Amniotic stem cell (primary cell): ENCODE measurements at places on chromosomes 7 and 10.

GRCh38 chr7:36894190-36894589, 169.9 kb upstream of the AOAH start:
- DNase-seq = no peak

DNA sequence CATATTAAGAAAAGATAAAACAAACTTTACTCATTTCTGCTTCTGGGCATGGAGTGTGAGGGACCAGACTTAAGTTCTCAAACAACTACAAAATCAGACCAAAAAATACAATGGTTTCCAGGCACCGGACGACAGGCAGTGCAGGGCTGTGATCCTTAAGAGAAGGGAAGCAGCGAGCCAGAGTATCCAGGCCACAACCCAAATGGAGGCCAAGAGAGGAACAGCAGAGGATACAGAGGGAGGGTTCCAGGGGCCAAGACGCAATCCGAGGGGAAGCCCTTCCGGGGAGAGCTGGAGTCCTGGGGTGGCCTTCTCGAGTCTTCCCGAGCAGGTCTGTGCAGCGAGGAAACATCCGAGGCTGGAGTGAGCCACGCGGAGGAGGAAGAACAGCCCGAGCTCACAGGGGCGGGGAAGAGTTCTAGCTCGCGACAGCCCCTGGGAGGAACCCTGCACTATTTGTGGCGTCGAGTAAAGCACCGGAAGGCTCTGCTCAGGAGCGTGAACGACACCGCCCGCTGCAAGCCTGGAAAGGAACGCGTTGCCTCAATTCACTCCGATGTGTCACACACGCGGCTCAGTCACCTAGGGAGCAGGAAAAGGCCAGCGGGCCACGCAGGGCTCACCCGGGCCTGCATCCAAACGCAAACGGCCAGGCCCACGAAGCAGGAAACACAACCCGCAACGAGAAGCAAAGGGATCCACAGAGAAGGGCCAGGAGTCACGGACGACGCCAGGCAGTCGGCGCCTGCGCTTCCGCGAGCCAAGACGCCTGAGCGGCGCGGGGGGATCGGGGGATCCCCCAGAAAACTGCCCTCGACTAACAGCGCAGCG, 933 bp upstream of the RNF32 start:
- no peak for DNase-seq

DNA sequence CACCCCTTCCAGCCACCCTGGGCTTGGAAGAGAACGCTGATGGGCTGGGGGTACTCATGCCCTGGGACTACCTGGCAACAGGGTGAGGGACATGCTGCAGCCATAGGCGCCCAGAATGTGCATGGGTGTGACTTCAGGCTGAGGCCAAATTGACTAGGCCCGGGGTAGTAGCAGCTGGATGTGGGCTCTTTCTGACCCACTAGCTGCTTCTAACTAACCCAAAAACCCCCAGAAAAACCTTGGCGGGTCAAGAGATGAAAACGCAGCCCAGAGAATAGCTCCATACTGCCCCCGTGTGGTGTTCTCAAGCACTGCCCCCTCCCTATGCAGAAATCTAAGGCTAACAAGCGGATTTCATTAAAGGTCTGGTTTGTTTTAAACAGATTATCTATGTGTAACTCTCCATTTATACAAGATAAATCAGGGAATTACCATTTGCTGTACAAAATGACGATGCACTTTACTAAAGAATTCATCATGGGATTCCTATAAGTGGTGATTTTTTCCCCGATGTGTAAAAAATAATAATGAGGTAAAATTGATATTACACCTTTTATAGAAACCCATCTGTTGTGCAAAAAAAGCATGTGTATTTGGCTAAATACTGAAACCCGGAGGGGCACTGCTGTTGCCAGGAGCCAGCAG, 4.2 kb downstream of the SMARCD3 start:
- DNase-seq = no peak

- DNase-seq = no peak
Measured at GRCh38 chr10:30822693-30823465, 193.3 kb upstream of the LYZL2 start.

DNA sequence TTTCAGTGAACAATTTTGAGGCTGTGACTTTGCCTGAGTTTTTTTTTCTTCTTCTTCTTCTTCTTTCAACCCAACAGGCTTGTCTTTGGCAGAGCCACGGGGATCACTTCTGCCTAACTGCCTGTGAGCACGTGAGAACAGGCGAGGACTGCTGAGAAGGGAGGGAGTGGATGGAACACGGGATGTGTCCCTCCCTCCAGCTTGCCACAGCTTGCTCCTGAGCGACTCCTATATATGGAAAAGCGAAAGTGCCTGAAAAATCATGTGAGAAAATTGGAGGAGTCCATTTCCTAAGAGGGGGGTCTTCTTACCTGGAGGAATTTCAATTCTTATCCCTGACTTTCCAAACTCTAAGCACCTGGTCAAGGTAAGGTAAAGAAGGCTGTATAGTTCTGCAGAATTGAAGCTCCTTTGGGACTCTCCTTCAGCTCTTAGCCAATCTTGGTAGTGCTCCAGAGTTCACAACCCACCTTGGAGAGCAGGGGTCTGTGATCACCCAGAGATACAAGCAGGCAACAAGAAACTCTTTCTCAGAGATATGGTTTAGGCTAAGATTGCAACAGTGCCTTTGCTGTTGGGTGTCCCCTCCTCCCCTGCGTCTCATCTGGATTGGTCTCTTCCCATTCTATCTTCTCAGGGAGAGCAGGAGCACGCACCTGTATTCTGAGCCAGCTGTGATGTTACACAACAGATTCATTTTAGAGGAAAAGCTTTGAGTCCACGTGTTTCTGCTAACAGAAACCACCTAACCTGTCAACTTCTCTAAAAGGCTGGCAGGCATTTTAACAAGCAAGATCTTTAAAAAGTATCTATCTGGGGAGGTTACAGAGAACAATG, at the start of gene MAT1A:
Gene MAT1A, minus strand, starts transcription at position 208 of the 837 bp plus-strand sequence. CDS start 235 bp downstream, outside the sequence.
- no peak for DNase-seq

GRCh38 chr10:32887481-32887880, 70.5 kb downstream of the ITGB1 start:
- no peak for DNase-seq

GRCh38 chr10:111107846-111108245, 31.0 kb downstream of the ADRA2A start:
- DNase-seq = no peak

DNA sequence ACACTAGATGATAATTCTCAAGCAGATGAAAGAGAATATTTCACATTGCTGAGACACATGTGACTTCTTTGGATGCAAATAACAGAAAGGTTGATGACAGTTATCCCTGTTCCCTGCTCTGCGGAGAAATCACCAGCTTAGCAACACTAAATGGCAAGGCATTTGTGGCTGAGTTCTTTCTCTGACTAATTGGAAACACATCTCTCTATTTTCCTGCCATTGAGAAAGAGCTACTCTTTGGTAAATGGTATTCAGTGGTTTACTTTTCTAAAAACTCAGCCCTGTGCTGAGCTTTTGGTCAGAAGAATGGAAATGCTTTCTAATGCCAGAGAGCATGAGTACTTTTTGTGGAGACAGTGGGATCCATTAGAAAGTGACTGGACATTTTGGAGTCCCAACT, 771.4 kb downstream of the LRMDA start:
- peak; percentile 49 for DNase-seq

GRCh38 chr10:123942114-123942861, 50.7 kb upstream of the CPXM2 start:
- DNase-seq = no peak

- DNase-seq = no peak
Measured at GRCh38 chr10:112584276-112584675, 137.3 kb downstream of the VTI1A start.

GRCh38 chr7:23607866-23608265, 10.7 kb downstream of the CCDC126 start:
- no peak for DNase-seq

DNA sequence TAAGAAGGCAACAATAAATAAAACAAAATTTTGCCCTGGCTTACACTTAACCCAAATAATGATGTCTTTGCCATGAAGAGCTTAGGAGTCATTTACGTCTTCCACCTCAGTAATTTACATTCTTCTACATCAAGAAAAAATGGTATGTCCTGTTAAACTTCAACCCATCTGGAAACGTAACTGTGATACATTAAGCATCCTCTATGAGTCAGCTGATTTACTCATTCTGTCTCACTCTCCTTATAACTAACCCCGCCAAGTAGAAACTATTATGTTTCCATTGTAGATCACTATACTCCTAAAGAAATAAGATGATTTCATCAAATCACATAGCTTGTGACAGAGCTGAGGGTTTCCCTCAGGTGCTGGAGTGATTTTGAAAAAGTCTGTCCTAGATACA, 330.7 kb downstream of the CDC14C start:
- no peak for DNase-seq

DNA sequence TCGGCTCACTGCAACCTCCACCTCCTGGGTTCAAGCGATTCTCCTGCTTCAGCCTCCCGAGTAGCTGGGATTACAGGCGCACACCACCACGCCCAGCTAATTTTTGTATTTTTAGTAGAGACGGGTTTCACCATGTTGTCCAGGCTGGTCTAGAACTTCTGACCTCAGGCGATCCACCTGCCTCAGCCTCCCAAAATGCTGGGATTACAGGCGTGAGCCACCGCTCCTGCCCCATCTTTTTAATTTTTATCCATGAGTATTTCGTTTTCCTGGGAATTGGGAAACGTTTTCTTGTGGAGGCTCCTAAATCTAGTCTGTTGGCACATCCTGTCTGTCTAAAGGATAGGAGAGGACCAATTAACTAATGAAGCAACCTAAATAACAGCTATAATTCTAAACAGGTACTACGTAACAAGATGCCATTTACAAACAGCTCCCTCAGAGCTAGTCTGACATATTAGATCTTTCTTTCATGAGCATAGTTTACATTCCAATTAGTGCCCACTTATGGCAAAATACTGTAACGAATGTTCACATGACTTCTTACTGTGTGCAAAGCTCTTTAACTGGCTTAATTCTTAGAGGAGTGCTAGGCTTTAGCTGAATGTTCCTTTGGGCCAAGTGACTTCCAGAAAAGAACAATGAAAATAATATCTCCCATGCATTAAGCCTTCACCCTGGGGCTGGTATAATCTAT, 151.0 kb upstream of the YAE1 start:
- DNase-seq = no peak

DNA sequence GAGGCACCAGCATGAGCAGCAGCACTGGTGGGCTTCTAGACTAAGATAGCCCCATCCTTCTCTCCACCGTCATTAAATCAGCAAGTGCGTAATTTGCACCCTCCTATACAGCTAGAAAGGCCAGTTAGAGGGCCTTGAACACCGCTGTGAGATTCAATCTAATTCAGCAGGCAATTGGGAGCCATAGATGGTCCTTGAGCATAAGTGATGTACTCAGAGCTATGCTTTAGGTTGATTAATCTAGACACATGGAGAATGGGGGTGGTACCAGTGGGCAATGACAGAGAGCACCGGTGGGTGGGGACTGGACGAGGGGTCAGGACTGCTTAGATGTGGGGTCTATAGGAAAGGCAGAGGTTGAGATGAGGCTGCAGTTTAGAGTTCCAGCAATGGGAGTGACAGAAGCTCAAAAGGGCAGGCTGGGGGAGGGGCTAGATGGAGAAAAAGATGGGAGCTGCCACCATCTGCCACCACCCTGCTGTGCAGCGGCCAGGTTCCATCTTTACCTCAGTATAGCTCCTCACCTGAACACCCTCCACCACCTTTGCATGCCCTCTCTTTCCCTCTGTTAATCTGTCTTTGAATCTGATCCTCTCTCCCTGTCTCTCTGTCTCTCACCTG, 87.3 kb downstream of the C10orf105 start:
- no peak for DNase-seq

- DNase-seq = no peak
Measured at GRCh38 chr10:16894821-16895220, 77.6 kb upstream of the RSU1 start.

- peak; percentile 35 for DNase-seq
Measured at GRCh38 chr10:110209454-110209925, 2.1 kb downstream of the MXI1 start.

- DNase-seq = no peak
Measured at GRCh38 chr7:37833107-37833817, 15.1 kb upstream of the NME8 start.

- no peak for DNase-seq
Measured at GRCh38 chr7:13725591-13725990, 263.9 kb downstream of the ETV1 start.

DNA sequence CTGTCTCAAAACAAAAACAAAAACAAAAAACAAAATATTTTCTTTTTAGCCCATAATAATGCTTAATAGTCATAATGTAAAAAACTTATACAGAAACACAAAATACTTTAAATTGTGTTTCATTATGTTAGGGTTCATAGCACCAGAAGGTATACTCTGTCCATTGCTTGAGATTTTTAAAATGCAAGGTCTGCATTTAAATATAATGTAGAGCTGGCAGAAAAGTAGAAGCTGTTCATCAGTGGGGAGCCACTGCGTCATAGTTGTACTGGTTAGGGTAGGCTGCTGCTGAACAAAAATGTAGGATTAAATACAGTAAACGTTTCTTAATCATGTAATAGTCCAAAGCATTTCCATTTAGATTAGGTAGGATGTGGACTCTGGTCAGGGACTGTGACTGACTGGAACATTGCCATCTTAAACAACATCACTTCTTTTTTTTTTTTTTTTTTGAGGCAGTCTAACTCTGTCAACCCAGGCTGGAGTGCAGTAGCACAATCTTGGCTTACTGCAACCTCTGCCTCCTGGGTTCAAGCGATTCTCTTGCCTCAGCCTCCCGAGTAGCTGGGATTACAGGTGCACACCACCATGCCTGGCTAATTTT, 85.2 kb downstream of the ANKIB1 start:
- no peak for DNase-seq

DNA sequence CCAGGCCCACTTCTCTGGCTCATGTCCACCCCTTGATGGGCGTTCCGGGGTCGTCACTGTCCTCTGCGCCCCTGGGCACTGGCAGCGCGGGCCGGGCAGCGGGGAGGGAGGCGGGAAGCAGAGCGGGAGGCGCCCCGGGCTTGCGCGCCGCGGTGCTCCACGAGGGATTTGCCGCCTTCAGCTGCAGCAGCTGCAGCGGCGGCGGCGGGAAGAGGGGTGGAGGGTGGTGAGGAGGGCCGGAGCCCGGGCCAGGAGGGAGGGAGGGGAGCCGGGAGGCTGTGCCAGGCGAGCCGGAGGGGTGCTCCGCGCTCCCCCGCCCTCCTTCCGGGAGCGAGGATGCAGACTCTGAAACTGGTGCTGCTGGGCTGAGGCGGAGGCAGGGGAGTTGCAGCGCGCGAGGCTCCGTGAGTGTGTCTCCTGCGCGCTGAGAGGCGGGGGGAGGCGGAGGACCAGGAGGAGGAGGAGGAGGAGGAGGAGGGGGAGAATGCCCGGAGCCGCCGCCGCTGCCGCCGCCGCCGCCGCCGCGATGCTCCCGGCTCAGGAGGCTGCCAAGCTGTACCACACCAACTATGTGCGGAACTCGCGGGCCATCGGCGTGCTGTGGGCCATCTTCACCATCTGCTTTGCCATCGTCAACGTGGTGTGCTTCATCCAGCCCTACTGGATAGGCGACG, at the start of gene LHFPL3:
Gene LHFPL3, plus strand, starts transcription at position 308 of the 674 bp plus-strand sequence.
- no peak for DNase-seq

- DNase-seq = no peak
Measured at GRCh38 chr10:101029520-101030295, 1.2 kb downstream of the PDZD7 start.

- no peak for DNase-seq
Measured at GRCh38 chr10:132069849-132070182, 4.1 kb downstream of the JAKMIP3 start.

GRCh38 chr7:69272101-69272500, 326.2 kb upstream of the AUTS2 start:
- DNase-seq = no peak

- no peak for DNase-seq
Measured at GRCh38 chr10:22133749-22134624, 83.8 kb downstream of the EBLN1 start.
